ENCODE measurements at places on chromosomes 3 and 15. TPM values are rescaled to one million over a fixed set of nuclear protein-coding genes. Genes with fewer than 3 reads are reported as not detected.

The CD96 gene
- 1.7 TPM for total RNA-seq

The PLA2G4B gene
- 9.8 TPM for total RNA-seq

The ADAMTS9 gene
- total RNA-seq, result 185 TPM

DNA sequence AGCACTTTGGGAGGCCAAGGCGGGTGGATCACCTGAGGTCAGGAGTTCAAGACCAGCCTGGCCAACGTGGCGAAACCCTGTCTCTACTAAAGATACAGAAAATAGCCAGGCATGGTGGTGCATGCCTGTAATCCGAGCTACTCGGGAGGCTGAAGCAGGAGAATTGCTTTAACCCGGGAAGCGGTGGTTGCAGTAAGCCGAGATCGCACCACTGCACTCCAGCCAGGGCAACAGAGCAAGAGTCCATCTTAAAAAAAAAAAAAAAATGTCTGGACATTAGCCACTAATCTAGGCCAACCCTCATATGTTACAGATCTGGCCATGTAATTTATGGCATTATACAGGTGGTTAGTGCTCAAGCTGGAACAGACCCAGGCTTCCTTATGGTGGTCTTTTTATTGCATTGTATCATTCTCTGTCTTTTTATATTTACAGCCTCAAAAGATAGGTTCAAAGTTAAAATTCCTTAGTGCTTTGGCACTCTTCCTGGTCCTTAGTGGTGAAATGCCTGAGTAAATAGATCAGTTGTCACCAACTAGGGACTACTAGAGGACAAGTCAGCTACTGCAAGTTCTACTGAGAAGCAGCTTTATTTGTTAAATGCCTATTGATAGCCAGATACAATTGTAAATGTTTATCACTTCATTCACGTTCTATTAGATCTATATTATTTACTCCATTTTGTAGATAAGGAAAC lies 16.0 kb downstream of the STARD9 start:
- DNase-seq, result no peak

- DNase-seq, result no peak
Measured at GRCh38 chr3:177141471-177141870, 55.8 kb downstream of the TBL1XR1 start.
